ENCODE measurements at places on chromosomes 5 and 9. TPM values are rescaled to one million over a fixed set of nuclear protein-coding genes. Genes with fewer than 3 reads are reported as not detected.

DNA sequence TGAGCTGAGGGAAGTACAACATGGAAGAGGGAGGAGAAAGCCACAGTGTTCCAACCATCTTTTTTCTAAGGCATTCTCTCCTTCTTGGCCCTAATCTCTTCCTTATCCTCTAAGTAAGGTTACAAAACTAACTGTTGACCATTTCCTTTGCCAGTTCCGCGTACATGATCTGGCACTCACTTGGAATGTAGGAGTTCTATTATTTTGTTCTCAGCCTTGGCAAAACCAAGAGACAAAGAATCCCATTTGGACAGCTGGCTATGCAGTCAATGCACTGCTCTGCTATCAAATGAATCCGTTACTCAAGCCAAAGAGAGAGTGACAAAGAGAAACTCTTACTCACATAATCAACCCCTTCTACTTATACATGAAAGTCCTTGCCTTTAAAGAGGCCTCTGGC, 410.3 kb downstream of the DTWD2 start:
- H3K4me3 ChIP-seq: no peak overlapping the region
- H3K4me1 ChIP-seq: no peaks in the 10 kb centered on the region
- peak; percentile 8 for DNase-seq
- H3K36me3 ChIP-seq: no peaks in the 10 kb centered on the region
- H3K27me3 ChIP-seq: no peaks in the 10 kb centered on the region

DNA sequence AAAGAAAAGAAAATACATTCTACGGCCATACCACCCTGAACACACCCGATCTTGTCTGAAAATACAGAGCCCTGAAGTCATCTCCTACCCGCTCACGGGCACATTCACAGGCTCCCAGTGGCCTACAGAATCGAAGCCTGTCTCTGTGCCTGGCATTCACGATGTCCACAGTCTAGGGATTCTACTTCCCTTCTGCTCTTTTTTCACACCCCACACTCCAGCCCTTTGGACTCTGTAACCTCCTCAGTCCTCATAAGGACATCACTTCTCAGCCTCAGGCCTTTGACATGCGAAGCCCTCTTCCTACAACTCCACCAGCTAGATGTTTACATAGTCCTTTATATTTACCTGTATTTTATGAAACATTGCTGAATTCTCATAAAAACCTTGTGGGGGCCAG, 77.8 kb downstream of the CSNK1A1 start:
- H3K4me3 ChIP-seq: no peak overlapping the region
- no peak overlapping the region for H3K27ac ChIP-seq
- H3K36me3 ChIP-seq: no peaks in the 10 kb centered on the region
- no peak for DNase-seq

DNA sequence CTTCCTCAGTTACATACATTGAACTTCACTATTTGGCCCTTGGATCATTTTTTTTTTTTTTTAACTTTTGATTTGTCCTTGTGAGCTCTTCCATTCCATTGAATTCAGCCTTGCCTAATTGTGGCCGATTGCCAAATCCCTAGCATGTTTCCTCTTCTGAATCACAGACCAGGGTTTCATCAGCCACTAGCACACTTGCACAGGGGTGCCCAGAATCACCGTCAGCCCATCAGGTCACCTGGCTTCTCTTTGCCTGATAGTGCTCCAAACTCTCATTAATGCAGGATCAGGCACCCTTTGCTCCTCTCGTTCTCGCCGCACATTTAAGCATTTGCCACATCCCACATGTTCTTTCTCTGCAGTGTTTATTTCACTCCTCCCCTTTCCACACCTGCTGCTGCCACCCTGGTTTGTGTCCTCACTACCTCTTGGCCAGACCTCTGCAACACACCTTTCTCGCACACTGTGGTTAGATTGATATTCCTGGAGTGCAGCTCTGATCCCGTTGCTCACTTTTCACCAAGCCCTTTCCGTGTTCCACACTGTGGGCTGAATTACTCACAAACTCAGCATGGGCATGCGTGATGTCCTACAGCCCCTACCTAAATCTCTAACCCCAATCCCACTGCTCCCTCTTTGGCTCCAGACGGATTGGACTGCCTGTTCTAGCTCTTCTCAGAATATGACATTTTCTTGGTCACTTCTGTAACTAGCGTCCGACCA, 9.8 kb downstream of the PIK3R1 start:
- H3K27ac ChIP-seq: peak overlapping the region; percentile 78
- H3K36me3 ChIP-seq: peaks cover 23% of the 10 kb centered on the region
- H3K4me3 ChIP-seq: peak overlapping the region; percentile 50
- DNase-seq: peak; percentile 91

DNA sequence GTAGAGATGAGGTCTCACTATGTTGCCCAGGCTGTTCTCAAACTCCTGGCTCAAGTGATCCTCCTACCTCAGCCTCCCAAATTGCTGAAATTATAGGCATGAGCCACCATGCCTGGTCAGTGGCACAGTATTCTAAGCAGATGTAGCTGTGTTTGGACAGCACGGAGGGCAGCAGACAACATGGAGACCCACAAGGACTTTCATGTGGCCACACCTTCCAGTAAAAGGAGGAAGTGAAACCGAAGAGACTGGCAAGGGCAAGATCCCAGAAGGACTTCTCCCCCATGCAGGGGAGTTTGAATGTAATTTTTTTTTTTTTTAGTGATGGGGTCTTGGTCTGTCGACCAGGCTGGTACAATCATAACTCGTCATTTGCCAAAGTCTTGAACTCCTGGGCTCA, 172.2 kb downstream of the TRPM3 start:
- H3K4me1 ChIP-seq: peaks cover 45% of the 10 kb centered on the region
- H3K27me3 ChIP-seq: no peaks in the 10 kb centered on the region

- no peaks in the 10 kb centered on the region for H3K36me3 ChIP-seq
- H3K4me1 ChIP-seq: peaks cover 8% of the 10 kb centered on the region
- H3K27me3 ChIP-seq: no peaks in the 10 kb centered on the region
- no peak overlapping the region for H3K4me3 ChIP-seq
- no peak overlapping the region for H3K27ac ChIP-seq
- no peak for DNase-seq
Observed at GRCh38 chr9:106701611-106702010, 161.4 kb upstream of the ZNF462 start.

DNA sequence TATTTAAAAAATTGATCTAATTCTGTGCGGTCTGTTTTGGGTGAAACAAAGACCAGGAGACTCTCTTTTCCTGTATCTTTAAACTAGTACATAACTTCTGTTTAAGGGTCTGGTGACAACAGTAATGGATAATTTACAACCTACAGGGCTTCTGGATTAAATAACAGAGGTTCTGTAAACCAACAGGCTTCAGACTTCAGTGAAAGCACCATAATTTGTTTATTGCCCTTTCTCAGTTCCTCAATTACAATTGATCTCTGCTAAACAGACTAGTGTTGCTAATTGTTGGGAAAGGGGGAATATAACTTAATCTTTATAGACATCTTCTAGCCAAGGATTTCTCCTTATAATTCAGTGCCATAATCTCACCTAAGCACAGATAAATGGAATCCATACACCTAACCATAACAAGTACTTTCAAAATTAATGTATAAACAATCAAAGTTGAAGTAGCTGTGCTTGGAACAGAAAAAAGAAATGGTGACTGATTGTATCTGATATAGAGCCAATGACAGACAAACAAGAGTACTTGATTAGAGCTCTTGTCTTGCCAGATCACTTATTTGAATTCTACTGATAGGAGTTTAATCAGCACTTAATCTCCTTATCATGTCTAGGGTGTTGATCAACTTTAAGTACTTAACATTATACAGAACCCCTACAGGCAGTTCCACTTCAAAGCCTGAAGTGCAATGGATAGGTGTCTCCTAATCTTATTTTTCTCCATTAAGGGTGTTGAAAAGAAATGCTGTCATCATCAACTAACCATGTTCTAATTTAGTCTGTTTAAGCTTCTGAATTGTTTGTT, 536.0 kb downstream of the NR2F1-AS1 start:
- no peaks in the 10 kb centered on the region for H3K4me1 ChIP-seq
- H3K36me3 ChIP-seq: no peaks in the 10 kb centered on the region
- no peak overlapping the region for H3K27ac ChIP-seq
- no peaks in the 10 kb centered on the region for H3K27me3 ChIP-seq

DNA sequence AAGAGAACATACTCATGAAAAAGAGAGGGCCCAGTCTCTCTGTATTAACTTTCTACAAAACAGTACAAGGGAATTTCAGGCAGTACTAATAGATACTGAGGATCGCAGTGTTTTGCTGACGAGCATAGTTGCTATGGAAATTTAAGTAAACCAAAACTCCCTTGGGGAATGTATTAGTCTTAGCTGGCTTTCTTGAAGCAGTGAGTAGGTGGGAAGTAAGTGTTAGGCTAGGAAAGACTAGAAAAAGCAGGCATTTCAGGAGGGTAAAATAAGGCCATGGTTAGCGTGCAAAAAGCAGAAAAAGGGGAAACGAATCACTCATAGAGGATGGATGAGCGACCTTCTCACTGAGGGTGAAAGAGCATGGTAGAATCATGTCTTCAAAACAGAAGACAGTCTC, 84.3 kb upstream of the ACTBL2 start:
- H3K36me3 ChIP-seq: no peaks in the 10 kb centered on the region
- no peaks in the 10 kb centered on the region for H3K27me3 ChIP-seq
- H3K4me1 ChIP-seq: peaks cover 4% of the 10 kb centered on the region
- peak overlapping the region; percentile 39 for H3K27ac ChIP-seq

DNA sequence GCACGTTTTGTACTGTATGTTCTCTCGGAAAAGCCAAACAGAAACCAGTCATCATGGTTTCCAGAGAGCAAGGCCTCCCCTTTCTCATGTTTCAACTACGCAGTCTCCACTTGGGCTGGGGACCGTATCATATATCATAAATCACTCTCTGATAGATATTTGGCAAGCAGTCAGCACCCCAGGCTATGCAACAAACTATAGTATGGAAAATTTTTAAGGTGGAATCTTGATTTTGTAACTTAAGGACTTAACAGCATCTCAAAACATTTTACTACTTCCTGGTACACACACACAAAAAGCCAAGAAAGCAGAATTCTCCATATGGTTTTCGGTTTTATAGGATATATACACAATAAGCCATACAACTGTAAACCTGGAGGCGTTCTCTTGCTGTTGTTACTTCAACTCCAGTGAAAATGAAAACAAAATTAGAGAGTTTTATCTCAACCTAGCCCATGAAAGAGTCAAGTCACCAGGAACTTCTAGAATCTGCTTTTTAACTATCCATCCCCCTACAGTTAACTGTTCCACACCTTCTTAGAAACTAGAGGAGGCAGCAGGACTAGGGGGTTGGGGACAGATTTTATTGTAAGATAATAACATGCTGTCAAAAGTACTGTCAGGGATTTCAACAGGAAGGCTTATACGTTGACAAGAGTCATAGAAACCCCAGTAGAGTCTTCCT, 283.4 kb downstream of the NFIB start:
- no peak overlapping the region for H3K27ac ChIP-seq
- peak; percentile 52 for DNase-seq
- H3K36me3 ChIP-seq: no peaks in the 10 kb centered on the region
- H3K27me3 ChIP-seq: peaks cover 12% of the 10 kb centered on the region

DNA sequence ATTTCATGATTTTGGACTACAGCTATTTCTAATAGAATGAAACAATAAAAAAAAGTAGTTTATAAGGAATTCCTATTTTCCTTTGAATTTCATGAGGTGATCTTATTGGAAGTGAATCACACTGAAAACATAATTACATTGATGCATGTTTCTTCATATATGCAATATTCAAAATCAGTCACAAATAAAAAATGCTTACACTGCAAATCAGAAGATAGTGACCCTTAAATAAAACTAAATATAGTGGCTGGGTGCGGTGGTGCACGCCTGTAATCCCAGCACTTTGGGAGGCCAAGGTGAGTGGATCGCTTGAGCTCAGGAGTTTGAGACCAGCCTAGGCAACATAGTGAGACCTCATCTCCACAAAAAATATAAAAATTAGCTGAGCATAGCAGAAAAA, 79.5 kb downstream of the CDC14B start:
- no peak for DNase-seq
- no peak overlapping the region for H3K27ac ChIP-seq
- H3K4me1 ChIP-seq: no peaks in the 10 kb centered on the region
- no peaks in the 10 kb centered on the region for H3K27me3 ChIP-seq

- no peak for DNase-seq
- H3K27ac ChIP-seq: no peak overlapping the region
- H3K36me3 ChIP-seq: no peaks in the 10 kb centered on the region
- no peaks in the 10 kb centered on the region for H3K27me3 ChIP-seq
Observed at GRCh38 chr5:78727786-78728761, 79.5 kb upstream of the LHFPL2 start.

GRCh38 chr9:4663956-4664355, 1.9 kb downstream of the PLPP6 start:
- no peaks in the 10 kb centered on the region for H3K27me3 ChIP-seq
- peak overlapping the region; percentile 87 for H3K4me3 ChIP-seq
- peaks cover 39% of the 10 kb centered on the region for H3K4me1 ChIP-seq
- H3K27ac ChIP-seq: peak overlapping the region; percentile 7

- no peaks in the 10 kb centered on the region for H3K27me3 ChIP-seq
- no peaks in the 10 kb centered on the region for H3K36me3 ChIP-seq
- H3K4me1 ChIP-seq: peaks cover under 1% of the 10 kb centered on the region
Observed at GRCh38 chr9:27514551-27514950, 9.5 kb upstream of the IFNK start.

- H3K36me3 ChIP-seq: no peaks in the 10 kb centered on the region
- H3K27ac ChIP-seq: no peak overlapping the region
- no peak for DNase-seq
- H3K27me3 ChIP-seq: no peaks in the 10 kb centered on the region
- peaks cover 8% of the 10 kb centered on the region for H3K4me1 ChIP-seq
- no peak overlapping the region for H3K4me3 ChIP-seq
Observed at GRCh38 chr9:5650356-5651105, 21.6 kb downstream of the RIC1 start.

DNA sequence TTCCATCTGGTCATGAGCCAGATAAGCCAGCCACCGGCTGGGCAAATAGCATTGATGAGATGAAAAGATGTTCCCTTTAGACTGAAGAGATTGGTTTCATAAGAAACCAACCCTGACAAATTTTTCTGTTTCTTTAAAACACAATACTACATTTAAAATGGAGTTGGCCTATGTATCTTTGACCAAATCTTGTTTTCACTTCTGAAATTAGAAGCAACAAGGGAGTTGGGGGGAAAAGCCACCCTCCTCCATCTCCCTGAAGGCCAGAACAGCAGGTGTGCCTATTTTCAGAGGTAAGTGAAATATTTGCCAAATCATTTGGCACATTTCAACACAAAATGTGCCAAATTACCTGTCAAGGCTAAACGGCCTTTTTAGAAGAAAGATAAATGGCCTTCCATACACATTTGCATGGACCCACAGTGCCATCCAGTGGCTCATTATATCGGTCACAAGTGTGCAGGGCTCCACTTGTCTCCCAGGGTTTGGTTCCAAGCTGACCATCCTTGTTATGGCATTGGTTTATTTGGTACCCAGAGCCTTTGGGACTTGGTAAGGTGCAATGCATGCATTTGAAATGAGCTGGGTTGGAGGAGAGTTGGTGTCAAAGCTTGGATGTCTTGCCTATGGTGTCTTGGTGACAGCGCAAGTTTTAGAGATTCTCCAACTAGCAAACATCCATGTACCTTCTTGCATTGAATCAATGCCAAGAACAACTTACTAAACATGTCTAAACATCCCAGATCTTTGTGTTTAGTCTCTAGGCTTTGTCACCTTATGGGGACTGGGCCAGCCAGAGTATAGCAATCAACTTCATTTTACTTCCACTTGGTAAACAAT, 372.0 kb upstream of the KIF2A start:
- no peaks in the 10 kb centered on the region for H3K4me1 ChIP-seq
- H3K36me3 ChIP-seq: no peaks in the 10 kb centered on the region
- H3K27me3 ChIP-seq: no peaks in the 10 kb centered on the region
- DNase-seq: peak; percentile 59
- H3K4me3 ChIP-seq: no peak overlapping the region

FAT2 gene
- total RNA-seq: not detected

TMEM174 gene
- not detected for total RNA-seq

NPDC1 gene
- 43.1 TPM for total RNA-seq

PHF24 gene
- not detected for total RNA-seq

RASEF gene
- 0.11 TPM for total RNA-seq

CDH18 gene
- total RNA-seq: 0.22 TPM

Data from GM23248 (cell line).